HuH-7.5 (cell line): ENCODE measurements at places on chromosomes 7 and 10.
A peak's percentile ranks its signal among the peaks of the same experiment; 100 is the strongest.

GRCh38 chr7:73717991-73718405 is 1.5 kb downstream of the STX1A start:
- DNase-seq: no peak

GRCh38 chr7:127287133-127287532 is 34.4 kb upstream of the GRM8 start:
- DNase-seq: no peak

DNA sequence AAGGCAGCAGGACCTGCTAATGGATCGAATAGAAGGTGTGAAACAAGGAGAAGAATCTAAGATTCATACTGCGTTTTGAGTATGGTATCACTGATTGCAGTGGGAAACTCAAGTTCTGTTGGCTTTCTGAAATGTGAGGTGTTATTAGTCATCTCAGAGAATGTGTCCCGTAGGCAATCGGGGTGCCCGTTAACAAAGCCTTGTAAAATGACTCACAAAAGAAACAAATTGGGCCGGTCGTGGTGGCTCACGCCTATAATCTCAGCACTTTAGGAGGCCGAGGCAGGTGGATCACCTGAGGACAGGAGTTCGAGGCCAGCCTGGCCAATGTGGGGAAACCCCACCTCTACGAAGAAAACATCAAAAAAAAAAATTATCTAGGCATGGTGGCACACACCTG is 118.2 kb upstream of the C7orf33 start:
- DNase-seq: no peak

DNA sequence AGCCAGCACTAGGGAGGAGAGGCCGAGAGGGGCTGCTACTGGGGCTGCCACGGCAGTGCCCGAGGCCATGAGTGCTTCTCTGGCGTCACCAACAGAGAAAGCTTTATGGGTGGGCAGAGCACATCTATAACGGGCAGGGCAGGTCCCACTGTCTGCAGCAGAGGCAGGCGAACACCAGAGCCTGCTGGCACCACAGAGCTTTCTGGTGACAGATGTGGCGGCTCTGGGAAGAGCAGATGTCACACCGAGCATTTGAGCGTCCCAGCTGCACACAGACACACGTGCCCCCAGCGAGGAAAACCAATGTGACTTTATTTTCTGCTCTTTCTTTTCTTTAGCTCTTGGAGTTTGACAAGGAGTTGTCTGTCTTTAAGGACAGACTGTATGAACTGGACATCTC is 20.5 kb downstream of the NKX6-2 start:
- DNase-seq: no peak

- no peak for DNase-seq
These were observed 113.4 kb downstream of the PLPP4 start for GRCh38 chr10:120570418-120570817.

DNA sequence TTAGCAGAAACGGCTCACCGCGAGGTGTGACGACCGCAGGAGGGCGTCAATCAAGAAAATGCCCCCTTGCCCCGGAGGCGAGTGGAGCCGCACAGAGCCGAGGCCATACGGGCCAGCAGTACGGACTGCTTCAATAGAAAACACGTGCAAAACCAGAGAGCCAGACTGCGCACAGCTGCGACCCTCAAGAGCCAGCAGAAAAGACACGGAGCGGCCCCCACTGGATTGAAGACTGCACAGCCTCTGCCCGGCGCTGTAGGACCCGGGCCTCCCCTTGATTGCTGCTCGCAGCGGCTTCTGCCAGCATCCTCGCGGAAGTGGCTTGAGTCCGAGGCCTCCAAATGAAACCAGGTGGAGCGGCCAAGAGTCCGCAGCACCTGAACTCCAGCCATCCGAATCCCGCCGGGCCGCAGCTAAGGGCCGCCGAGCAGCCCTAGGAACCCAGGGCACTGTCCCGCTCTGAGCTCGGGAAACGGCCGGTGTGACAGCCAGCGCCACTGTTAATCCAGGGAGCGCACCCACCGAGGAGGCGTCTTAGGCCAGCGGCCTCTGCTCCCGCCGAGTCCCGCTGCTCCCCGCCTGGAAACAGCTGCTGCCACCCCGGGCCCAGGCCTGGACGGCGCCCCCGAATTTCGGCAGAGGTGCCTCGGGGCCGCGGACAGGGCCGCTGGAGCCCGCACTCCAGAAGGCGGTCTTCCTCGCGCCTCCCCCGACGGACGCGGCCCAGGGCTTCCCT is 660 bp upstream of the HHEX start:
- no peak for DNase-seq

GRCh38 chr10:49173853-49174252 is 14.3 kb downstream of the TMEM273 start:
- no peak for DNase-seq

DNA sequence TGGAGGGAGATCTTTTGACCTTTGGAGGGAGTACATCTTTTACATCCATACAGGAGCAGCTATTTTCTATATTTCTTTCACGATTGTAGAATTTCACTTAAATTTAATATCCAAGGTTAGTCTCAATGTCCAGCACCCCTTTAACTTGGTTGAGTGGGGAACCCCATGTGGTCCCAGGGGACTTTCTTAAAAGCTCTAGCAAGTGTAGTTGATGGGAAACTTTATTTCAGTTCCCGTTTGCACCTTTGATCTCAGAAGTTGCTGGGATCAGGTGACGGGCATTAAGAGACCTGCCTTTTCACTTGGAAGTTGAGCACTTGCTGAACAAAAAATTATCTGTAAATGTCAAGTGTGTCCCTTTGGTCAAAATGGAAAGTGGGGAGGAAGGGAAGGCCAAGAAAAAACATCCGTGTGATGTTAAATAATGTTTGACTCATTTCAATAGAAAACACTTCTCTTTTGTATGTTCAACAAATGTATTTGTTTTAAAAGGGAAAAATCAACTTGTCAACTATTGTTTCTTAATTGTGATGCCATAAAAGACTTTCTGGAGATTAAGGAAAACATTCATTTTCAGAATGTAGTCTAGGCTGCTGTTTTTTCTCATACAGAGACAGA is 370.1 kb upstream of the GALNT17 start:
- no peak for DNase-seq

- no peak for DNase-seq
These were observed 114.4 kb upstream of the CREB5 start for GRCh38 chr7:28297801-28298459.

GRCh38 chr10:132306864-132307751 is 642 bp downstream of the STK32C start:
- peak; percentile 74 for DNase-seq

- DNase-seq: peak; percentile 43
These were observed 1.9 kb downstream of the INA start for GRCh38 chr10:103278862-103279298.

DNA sequence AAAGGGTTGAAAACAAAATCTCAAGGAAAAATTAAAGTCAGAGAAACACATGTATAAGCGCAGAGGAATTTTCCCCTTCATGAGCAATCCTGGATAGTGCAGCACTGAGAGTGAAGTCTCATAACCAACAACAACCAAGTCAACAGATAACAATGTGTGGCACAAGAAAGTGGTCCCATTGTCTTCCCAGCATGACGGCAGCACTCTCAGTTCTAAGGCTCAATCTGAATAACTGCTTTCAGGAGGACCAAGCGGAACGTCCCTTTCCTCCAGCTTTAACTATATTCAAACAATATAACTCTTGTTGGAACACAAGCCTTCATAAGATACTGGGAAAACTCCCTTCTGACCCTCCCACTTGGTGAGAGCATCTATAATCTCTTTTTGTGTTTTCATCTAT is 137.9 kb downstream of the RAPGEF5 start:
- DNase-seq: no peak

- no peak for DNase-seq
These were observed 28.4 kb upstream of the PTER start for GRCh38 chr10:16408379-16408778.

- no peak for DNase-seq
These were observed 77.9 kb downstream of the HIPK2 start for GRCh38 chr7:139699640-139700504.

GRCh38 chr7:18538554-18539250 is 43.2 kb downstream of the HDAC9 start:
- DNase-seq: no peak

- DNase-seq: peak; percentile 67
These were observed 774 bp downstream of the TUBGCP2 start for GRCh38 chr10:133307776-133308420.

DNA sequence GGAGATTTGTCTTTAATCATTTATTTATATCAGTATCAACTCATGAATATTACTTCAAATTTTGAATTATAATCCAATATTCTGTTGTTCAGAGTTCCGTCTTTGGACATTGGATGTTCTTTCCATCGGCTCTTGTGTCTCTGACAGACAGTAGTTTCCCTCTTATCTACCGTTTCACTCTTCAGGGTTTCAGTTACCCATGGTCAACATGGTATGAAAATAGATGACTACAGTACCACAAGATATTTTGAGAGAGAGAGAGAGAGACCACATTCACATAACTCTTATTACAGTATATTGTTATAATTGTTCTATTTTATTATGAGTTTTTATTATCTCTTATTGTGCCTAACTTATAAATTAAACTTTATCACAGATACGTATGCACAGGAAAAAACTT is 6.8 kb downstream of the SHTN1 start:
- no peak for DNase-seq

- DNase-seq: no peak
These were observed 264.4 kb downstream of the SKAP2 start for GRCh38 chr7:26599982-26600381.

- DNase-seq: no peak
These were observed 34.7 kb upstream of the SHH start for GRCh38 chr7:155846936-155847335.

GRCh38 chr10:44376472-44377099 is 8.3 kb downstream of the CXCL12 start:
- DNase-seq: no peak

DNA sequence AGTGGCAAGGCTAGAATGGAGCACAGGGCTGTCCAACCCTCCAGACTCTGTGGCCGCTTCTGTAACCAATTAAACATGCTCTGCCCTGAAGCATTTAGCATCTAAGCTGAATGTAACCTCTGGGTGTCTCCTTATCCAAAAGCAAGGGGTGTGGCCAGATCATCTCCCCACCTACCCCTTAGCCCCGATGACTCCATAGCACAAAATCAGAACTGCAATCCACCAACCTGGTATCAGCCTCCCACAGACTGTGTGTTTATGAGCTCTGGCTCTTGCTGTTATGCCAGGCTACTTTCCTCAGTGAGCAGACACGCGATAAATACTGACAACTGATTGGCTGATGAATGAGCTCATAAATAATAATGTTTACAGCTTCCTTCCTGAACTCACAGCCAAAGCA is 3.2 kb downstream of the FRMD4A start:
- DNase-seq: no peak

DNA sequence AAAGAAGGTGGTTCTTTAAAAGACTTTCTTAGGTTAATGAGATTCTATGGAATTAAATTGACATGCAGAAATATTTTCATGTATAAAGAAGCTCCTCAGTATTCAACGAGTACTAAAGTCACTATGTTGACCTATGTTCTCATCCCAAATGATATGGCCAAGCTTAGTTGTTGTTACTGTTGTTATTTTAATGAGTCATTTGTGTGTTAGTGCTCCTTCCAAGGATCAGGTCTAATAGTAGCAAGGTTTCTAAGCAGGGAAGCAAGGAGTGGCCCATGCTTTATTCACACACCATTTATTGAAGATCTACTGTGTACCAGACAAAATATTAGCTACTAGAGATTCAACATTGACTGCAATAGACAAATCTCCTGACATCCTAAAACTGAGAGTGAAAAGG is 41.9 kb downstream of the LRRN3 start:
- no peak for DNase-seq

- no peak for DNase-seq
These were observed 45.6 kb upstream of the LRRC4 start for GRCh38 chr7:128076796-128077271.

DNA sequence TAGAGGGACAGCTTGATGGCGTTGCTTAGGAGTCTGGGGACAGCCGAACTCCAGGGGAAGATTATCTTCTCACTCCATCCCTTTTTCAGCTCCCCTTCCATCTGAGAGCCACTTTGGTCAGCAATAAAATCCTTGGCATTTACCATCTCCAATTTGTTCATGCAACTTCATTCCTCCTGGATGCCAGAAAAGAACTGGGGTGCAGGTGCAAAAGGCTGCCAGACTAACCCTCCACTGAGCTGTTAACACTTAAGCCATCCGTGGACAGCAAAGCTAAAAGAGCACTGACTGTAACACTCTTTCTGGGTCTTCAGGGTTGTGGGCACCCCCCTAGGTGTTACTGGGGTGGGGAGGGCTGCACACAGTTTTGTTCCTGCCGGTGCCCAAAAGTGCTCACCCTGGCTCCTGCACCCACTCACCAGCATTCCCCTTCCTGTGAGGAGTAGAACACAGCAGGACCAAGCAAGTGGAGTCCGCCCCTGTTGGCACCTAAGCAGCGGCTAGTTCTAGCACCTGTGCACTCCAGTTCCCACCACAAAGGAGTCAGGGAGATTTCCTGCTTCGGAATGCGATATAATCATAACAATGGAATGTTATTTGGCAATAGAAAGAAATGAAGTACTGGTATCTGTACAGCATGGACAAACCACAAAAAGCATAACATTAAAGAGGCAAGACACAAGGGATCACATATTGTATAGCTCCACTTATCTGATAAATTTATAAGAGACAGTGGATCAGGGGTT is 95.1 kb downstream of the NPY start:
- DNase-seq: no peak

DNA sequence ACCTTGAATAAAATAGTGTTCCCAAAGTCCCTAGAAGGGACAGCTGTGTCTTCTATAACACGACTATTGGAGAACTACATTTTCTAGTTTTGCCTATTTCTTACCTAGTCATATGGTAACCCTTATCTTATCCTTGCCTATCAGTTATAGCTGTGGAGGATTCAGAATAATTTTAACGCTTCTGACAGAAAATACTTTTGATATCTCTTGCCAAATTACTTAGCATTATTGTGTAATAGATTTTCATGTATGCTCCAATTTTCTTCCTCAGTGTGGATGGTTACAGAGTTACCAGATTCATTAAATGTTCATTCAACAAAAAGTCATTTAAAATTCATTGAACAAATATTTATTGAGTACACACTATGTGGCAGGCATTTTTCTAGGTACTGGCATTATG is 34.6 kb upstream of the LSM8 start:
- no peak for DNase-seq

- no peak for DNase-seq
These were observed 11.2 kb upstream of the SLC13A1 start for GRCh38 chr7:123210986-123211385.

- DNase-seq: no peak
These were observed 41.3 kb downstream of the PDLIM1 start for GRCh38 chr10:95249467-95249866.

DNA sequence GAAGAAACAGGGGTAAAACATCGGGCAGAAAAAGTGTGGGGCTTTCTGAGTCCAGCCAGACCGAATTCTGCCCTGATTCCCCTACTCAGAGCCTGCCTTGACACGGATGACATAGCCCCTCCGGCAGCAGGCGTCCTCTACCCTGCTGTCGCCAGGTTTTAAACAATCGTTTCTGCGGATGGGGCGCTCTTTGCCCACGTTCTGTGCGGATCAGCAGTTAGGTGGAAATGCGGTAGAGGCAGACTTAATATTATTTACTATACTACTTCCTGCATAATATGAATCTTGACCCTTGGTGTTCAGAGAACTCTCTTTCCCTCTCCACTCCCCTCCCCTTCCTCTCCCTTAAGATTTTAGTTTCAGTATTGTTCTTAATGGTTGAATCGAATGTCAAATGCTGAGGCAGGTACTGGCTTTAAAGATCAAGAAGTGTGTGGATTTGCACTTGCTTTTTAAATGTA is 2.4 kb downstream of the GATA3 start:
- no peak for DNase-seq

- DNase-seq: no peak
These were observed 4.3 kb downstream of the SLC29A3 start for GRCh38 chr10:71323407-71323806.
